ENCODE measurements at places on chromosomes 7 and 10.

DNA sequence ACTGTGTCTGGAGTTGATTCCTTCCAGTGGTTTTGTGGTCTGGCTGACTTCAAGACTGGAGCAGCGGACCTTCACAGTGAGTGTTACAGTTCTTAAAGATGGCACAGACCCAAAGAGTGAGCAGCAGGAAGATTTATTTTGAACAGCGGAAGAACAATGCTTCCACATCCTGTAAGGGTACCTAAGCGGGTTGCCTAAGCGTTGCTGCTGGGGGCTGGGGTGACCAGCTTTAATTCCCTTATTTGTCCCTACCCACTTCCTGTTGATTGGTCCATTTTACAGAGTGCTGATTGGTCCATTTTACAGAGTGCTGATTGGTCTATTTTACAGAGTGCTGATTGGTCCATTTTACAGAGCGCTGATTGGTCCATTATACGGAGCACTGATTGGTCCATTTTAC is 13.2 kb downstream of the AKR1B15 start:
- DNase-seq: no peak

DNA sequence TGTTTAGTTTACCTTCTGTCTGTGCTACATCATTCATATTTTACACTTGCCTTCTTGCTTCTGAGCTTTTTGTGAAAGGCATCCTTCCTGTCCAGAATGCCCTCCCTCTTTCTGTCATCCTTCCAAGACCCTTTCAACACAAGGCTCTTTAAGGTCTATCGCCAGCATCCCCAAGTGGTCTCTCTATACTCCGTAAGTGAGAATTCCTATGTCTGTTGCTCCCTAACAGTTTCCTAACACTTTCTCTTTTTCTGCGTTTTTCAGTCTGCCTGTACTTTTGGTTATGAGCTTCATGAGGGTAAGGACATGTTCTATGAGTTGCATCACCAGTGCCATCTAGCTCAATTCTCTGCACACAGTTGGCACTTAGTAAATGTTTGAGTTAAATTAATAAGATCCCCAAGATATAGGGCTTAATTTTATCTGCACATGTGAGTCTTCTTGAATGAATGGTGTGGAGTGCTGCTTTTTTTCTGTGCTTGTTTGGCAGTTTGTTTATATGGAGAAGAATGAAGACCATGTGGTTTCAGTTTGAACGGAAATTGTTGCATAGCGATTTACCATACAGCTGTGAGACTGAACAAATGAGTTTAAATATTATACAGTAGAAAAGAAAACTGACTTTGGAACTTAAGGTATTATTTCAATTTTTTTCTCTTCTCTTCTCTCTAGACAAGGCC is 29.4 kb downstream of the RABGEF1 start:
- DNase-seq: no peak

GRCh38 chr7:41747961-41748360 is 45.1 kb upstream of the INHBA start:
- no peak for DNase-seq

DNA sequence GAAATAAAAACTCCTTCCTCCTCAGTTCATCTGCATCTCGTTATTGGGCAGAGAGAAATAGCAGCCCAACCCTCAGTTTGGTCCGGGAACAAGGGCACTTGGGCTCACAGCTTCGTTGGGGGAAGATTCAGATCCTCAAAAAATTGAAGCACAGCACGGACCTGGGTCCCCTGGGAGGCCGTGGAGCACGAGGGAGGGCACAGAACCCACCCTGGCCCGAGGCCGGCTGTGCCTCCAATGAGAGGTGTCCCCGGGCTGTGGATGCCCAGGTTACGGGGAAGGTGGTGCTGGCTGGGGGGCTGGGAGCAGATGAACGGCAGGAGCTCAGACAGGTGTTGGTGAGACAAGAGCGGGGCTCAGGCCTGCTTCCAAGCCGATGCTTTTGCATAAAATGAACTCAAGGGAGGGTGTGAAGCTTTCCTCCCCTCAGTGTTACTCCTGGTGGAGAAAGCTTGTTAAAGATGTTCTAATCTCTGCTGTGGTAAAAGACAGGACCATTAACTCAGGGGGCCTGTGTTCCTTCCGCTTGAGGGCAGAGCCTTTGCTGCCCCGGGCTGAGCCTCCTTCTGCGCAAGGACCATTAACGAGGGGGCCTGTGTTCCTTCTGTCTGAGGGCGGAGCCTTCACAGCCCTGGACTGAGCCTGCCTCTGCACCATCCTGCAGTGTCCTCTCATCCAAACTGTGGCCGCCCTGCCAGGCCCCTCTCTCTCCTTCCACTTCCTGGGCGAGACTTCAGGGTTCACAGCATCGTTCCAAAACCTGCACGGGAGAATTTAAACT is 302.2 kb downstream of the ADARB2 start:
- no peak for DNase-seq

DNA sequence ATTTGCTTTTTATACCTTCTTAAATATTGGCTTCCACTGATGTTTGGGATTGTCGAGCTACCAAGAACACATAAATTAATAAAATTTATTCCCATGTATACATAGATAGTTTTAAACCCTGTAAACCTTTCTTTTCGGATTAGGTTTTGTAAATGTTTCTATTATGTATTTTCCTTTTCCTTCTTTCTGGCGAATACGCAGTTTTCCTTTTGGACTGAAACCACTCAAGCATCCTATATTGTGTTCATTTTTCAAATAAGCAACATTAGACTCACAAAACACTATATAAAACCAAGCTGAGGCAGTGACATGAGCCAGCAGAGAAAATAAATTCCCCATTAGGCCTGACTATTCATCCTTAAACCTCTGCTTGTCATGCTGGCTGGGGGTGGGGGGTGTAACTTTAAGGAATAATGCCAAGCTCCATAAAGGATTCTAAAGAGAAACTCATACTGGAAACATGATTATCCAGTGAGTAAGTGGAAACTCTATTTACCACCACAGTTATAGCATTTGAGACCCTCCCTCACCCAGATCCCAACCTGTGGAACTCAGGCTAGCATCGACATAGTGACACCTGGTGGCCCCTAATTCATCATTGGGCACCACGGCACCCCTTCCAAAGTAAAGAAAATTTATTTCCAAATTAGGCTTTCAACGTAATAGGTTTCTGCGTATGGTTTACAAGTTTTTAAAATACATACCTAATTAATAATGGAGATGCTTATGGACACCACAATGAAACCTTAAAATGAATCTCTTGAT is 86.5 kb upstream of the CELF2 start:
- DNase-seq: no peak

Measured in stimulated activated CD4-positive, alpha-beta T cell treated with anti-CD3 and anti-CD28 coated beads, Interleukin-4, amount 100 ng/mL, for 48 hours (primary cell).